A549 treated with CpdA at 1 μM for 4 hours (cell line): ENCODE measurements at places on chromosomes 7 and 10. TPM values are rescaled to one million over a fixed set of nuclear protein-coding genes. Genes with fewer than 3 reads are reported as not detected.

Gene ZNF212
- 11.6 to 14.0 TPM (median 12.6 TPM) in 5 replicates for total RNA-seq

Gene TLX1
- not detected in 5 replicates for total RNA-seq

Gene ADAM22
- 0.14 to 0.55 TPM (median 0.24 TPM) in 5 replicates for total RNA-seq

Gene PNLIPRP2
- total RNA-seq = 0.09 to 0.13 TPM (median 0.10 TPM) in 3 of 5 replicates, not detected in the others

Gene RBM20
- total RNA-seq = 1.1 to 1.8 TPM (median 1.4 TPM) in 5 replicates

Gene FAM180A
- total RNA-seq = 0.06 TPM in 1 of 5 replicates, not detected in the others

Gene VAX1
- total RNA-seq = 1.1 to 1.5 TPM (median 1.4 TPM) in 5 replicates

Gene PRPF18
- 19.3 to 29.4 TPM (median 21.0 TPM) in 5 replicates for total RNA-seq

Gene IDE
- 18.7 to 29.1 TPM (median 24.1 TPM) in 5 replicates for total RNA-seq

Gene CCL24
- not detected in 5 replicates for total RNA-seq

Gene TMEM229A
- total RNA-seq = not detected in 5 replicates

Gene MET
- 82.1 to 117 TPM (median 103 TPM) in 5 replicates for total RNA-seq

Gene H2BK1
- total RNA-seq = not detected in 5 replicates

Gene TMEM130
- 0.33 to 0.52 TPM (median 0.46 TPM) in 5 replicates for total RNA-seq

Gene EPO
- 0.03 TPM in 1 of 5 replicates, not detected in the others for total RNA-seq

Gene SH3PXD2A
- total RNA-seq = 1.5 to 2.5 TPM (median 2.2 TPM) in 5 replicates

Gene FRMPD2
- 0.02 to 0.19 TPM (median 0.06 TPM) in 3 of 5 replicates, not detected in the others for total RNA-seq

Gene TUBB8
- 0.07 to 0.26 TPM in 2 of 5 replicates, not detected in the others for total RNA-seq

Gene PIK3AP1
- 0.36 to 0.92 TPM (median 0.66 TPM) in 5 replicates for total RNA-seq

Gene FAM20C
- total RNA-seq = 29.8 to 39.0 TPM (median 35.5 TPM) in 5 replicates

Gene BEND7
- 10.6 to 14.1 TPM (median 12.0 TPM) in 5 replicates for total RNA-seq

Gene ENKUR
- total RNA-seq = 0.09 to 0.29 TPM (median 0.22 TPM) in 4 of 5 replicates, not detected in the other

Gene CRPPA
- 0.52 to 0.79 TPM (median 0.70 TPM) in 5 replicates for total RNA-seq

Gene EGR2
- 0.28 to 0.60 TPM (median 0.35 TPM) in 5 replicates for total RNA-seq

Gene ACBD7
- 0.48 to 1.3 TPM (median 0.95 TPM) in 5 replicates for total RNA-seq

Gene CRTAC1
- 0.96 to 1.7 TPM (median 1.4 TPM) in 5 replicates for total RNA-seq

Gene JMJD1C
- 20.6 to 32.8 TPM (median 20.9 TPM) in 5 replicates for total RNA-seq

Gene MUC12
- 15.7 to 22.4 TPM (median 18.7 TPM) in 5 replicates for total RNA-seq

Gene SAP25
- total RNA-seq = 0.61 to 0.85 TPM (median 0.71 TPM) in 5 replicates

Gene NKX1-2
- 0.03 TPM in 1 of 5 replicates, not detected in the others for total RNA-seq

Gene GPR158
- 0.04 to 0.07 TPM (median 0.05 TPM) in 4 of 5 replicates, not detected in the other for total RNA-seq

Gene SVOPL
- not detected in 5 replicates for total RNA-seq

Gene C1GALT1
- 30.7 to 38.3 TPM (median 32.8 TPM) in 5 replicates for total RNA-seq

Gene LRRC61
- 0.03 to 0.34 TPM (median 0.09 TPM) in 4 of 5 replicates, not detected in the other for total RNA-seq

Gene MYL7
- total RNA-seq = not detected in 5 replicates

Gene PPP2R2D
- total RNA-seq = 22.3 to 29.1 TPM (median 28.1 TPM) in 5 replicates

Gene ZC3HAV1L
- total RNA-seq = 3.3 to 8.2 TPM (median 6.0 TPM) in 5 replicates

Gene PNLIP
- total RNA-seq = not detected in 5 replicates

Gene GCK
- total RNA-seq = 0.02 TPM in 1 of 5 replicates, not detected in the others

Gene ATG9B
- total RNA-seq = 0.64 to 0.97 TPM (median 0.86 TPM) in 5 replicates

Gene TBX20
- 1.2 to 2.5 TPM (median 2.2 TPM) in 5 replicates for total RNA-seq

Gene EPHA1
- not detected in 5 replicates for total RNA-seq

Gene INTS1
- total RNA-seq = 50.1 to 68.4 TPM (median 55.6 TPM) in 5 replicates

Gene EXOC4
- 18.0 to 21.8 TPM (median 20.7 TPM) in 5 replicates for total RNA-seq

Gene SEPHS1
- 66.2 to 89.7 TPM (median 69.5 TPM) in 5 replicates for total RNA-seq

Gene AGR2
- 97.0 to 175 TPM (median 138 TPM) in 5 replicates for total RNA-seq

Gene TDRD1
- total RNA-seq = not detected in 5 replicates

Gene FAM53B
- total RNA-seq = 10.3 to 12.8 TPM (median 12.7 TPM) in 5 replicates

Gene GPR15LG
- total RNA-seq = not detected in 5 replicates

Gene FFAR4
- 0.16 to 0.27 TPM (median 0.18 TPM) in 5 replicates for total RNA-seq

Gene CLRN3
- total RNA-seq = not detected in 5 replicates

Gene FAM25C
- total RNA-seq = 1.2 to 4.7 TPM (median 1.8 TPM) in 3 of 5 replicates, not detected in the others

Gene ECD
- 26.8 to 34.5 TPM (median 27.4 TPM) in 5 replicates for total RNA-seq

Gene WEE2
- 0.03 TPM in 1 of 5 replicates, not detected in the others for total RNA-seq

Gene LRRD1
- total RNA-seq = not detected in 5 replicates

Gene CCT6A
- 281 to 310 TPM (median 294 TPM) in 5 replicates for total RNA-seq

Gene PDE1C
- 4.3 to 6.2 TPM (median 5.6 TPM) in 5 replicates for total RNA-seq

Gene SLC25A40
- 5.0 to 8.6 TPM (median 8.4 TPM) in 5 replicates for total RNA-seq

Gene PKD2L1
- 0.09 to 0.15 TPM in 2 of 5 replicates, not detected in the others for total RNA-seq

Gene LIPN
- total RNA-seq = not detected in 5 replicates
